ENCODE measurements at places on chromosomes 4 and X. TPM values are rescaled to one million over a fixed set of nuclear protein-coding genes. Genes with fewer than 3 reads are reported as not detected.

DNA sequence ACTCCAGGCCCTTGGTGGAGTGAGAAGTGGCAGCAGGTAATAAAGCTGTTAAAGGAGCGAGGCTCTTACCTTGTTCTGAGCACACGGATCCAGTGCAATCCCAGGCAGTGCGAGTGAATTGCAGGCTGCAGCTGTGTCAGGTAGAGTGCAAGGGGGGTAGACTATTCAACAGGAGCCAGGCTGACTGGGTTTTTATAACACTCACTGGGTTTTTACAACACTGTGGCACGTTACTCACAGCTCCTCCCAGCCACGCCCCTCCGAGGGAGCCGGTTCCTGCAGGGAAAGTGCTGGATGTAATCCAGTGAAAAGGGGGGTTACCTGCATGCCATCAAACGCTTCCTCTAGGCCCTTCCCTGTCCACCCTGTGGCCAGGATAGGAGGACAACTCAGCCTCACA, 358 bp downstream of the FGFBP1 start:
- DNase-seq, result no peak

DNA sequence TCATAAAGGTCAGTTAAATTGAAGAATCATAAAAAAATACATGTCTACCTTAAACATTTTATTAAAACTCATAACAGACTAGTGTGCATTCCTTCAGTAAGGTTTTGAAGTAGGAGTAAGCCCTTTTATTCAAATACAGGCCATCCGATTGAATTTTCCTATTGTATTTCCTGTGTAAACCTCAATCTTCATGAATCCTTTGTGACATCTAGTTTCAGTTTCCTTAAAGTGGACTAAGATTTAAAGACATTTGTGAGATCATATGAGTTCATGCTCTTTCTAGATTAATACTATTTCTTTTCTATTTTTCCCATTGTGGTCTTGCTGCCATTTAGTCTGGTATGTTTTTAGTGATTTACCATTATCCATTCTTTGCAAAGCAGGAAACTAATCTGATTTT, 644.7 kb upstream of the BOD1L1 start:
- DNase-seq, result no peak

DNA sequence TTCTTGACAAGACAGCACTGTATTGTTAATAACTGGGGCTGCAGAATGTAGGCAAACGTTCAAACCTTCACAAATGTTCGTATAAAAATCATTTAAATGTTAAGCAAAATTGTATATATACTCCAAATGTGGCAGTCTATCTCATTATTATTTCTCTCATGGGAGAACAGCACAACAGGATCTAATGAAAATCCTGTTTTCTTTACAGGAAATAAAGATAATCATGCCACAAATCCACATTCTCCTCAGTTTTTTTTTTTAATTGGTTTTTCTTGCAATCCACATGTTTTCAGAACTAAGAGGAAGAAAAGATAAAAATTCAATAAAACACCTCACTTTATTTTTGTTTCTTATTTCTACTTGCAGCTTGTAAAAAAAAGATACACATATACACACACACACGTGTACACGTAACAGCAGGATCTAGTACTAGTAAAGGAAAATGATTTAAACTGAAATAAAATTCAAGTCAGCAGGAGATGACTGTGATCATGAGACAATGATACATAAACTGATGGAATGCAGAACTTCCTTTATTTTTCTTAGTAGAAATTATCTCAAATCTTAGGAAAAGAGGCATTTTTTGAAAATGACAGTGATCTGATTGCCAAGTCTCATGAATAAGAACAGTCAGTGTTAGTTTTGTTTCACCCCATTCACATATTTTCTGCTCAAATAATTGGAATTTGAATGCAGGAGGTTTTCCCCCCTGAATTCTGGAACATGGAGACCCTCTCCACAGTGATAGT, 11.3 kb downstream of the APBB2 start:
- DNase-seq, result no peak

DNA sequence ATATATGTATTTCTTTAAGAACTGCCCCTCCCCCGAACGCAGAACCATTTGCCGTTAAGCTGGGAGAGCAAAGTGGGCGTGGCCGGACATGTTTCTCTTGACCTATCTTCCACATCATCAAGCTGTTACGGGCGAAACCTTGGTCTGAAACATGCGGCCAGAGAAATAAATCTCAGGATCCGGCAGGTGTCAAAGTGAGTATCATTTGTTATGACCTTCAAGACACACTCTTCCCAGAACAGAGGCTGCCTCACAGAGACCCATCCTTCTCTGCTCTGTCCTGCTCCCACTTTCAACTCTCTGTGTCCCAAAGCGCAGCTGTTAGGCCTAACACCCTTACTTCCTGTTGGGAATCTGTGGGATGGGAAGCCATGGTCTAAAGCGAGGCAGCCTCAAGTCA, at the start of gene MAGEB18:
Gene MAGEB18, plus strand, starts transcription at position 70 of the 400 bp plus-strand sequence. CDS start 643 bp downstream, outside the sequence.
- no peak for DNase-seq

GRCh38 chr4:121030131-121030530, 42.2 kb downstream of the NDNF start:
- DNase-seq, result no peak

- no peak for DNase-seq
Observed at GRCh38 chrX:1803741-1804140, 188.9 kb downstream of the ASMT start.

HPGDS gene
- total RNA-seq, result 0.32 TPM

CSAG1 gene
- total RNA-seq, result not detected

HMGB2 gene
- total RNA-seq, result 5.0 TPM

All from pancreas (tissue), 10 donors.